Smooth muscle cell of bladder (primary cell): ENCODE measurements at places on chromosomes 1 and 21. TPM values are rescaled to one million over a fixed set of nuclear protein-coding genes. Genes with fewer than 3 reads are reported as not detected.

The MRPL55 gene
- 59.3 and 64.9 TPM in 2 replicates for total RNA-seq

The ATP1A4 gene
- total RNA-seq = not detected in 2 replicates

The DMRTA2 gene
- 0.09 and 0.14 TPM in 2 replicates for total RNA-seq

The CYP4A22 gene
- total RNA-seq = not detected in 2 replicates

The TRIM67 gene
- under 0.01 TPM in 1 of 2 replicates, not detected in the other for total RNA-seq

The DNAI4 gene
- 5.5 and 11.8 TPM in 2 replicates for total RNA-seq

The LCK gene
- total RNA-seq = not detected in 2 replicates

The RSBN1 gene
- total RNA-seq = 7.9 and 9.0 TPM in 2 replicates
